Liver (tissue), 10 donors: ENCODE measurements at places on chromosomes 11 and 22.
A peak's percentile ranks its signal among the peaks of the same experiment; 100 is the strongest.

DNA sequence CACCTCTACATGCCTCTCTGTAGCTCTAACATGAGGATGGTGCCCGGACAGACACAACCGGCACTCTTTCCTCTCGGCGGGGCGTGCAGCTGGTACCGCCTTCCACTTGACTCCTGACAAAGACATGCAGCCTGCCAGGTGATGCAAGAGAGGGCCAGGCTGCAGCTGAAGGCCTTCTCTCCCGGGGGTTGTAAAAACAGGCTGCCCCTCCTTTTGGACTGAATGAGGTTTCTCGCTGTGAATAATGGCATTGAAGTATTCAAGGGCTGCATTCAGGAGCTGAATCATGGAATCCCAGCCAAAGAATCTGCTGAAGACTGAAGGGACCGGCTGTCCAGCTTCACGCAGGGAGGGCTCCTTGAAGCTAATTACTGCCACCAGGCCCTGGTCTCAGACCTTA, 110.9 kb downstream of the GALNT18 start:
- DNase-seq: no peak

GRCh38 chr11:9265211-9266131, at the start of gene DENND5A:
Gene DENND5A (minus strand): TSS chr11:9265350. CDS start chr11:9265069, 281 bp downstream.
- DNase-seq: peak; percentile 76

GRCh38 chr11:18527512-18527911, 770 bp upstream of the TSG101 start:
- DNase-seq: no peak

DNA sequence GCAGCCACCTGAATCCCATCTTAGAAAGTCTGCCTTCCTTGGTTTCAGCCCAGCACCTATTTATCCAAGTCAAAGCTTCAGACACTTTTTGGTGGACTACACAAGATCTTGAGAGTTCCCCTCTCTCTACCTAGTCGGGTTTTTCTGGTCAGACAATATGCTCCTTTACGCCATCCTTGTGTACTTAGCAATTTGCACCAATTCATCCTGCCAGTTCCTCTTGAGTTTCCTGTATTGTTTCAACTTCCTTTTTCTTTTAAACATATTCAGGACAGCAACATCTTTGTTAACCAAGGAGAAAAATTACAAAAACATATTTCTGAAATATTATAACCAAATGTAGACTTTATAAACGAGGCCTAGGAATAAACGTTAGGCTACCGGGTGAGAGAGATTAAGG, 368.2 kb upstream of the CADM1 start:
- DNase-seq: no peak

DNA sequence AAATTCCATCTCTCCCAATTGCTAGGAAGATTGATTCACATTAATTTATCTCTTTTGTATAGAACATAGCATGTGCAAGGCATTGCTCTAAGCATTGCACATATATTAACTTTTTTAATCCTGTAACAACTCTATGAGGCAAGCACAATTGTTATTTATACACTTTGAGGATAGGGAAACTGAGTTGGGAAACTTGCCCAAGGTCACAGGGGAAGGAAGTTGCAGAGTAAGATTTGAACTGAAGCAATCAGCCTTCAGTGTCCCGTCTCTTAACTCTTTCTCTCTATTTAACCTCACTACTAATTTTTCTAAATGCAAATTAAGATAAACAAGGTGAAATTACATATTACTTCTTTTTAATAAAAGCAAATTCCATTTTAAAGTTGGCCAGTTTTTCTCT, 22.2 kb downstream of the OR56B4 start:
- DNase-seq: no peak

GRCh38 chr11:74870485-74870884, 78.4 kb downstream of the XRRA1 start:
- no peak for DNase-seq

GRCh38 chr11:83070731-83071566, 748 bp downstream of the RAB30 start:
- DNase-seq: no peak

GRCh38 chr11:7889985-7890384, 41.1 kb downstream of the OR10A6 start:
- DNase-seq: no peak

- DNase-seq: no peak
Measured at GRCh38 chr22:46634011-46634699, 14.0 kb downstream of the GRAMD4 start.

DNA sequence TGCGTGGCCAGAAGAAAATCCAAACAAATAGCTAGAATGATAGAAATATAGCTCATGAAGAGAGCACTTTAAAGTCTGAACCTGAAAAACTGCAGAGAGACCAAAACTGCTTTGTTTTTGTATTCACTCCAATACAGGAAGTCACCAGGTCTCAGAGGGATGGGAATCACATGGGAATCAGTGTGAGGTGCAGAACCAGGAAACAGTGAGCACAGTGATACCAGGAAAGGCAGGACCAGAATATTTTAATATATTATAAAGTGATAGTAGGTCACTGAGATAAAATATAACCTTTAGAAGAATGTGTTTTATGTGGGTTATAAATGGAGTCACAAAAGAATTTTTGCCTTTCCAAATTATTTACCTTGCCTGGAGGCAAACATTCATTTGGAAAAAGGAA, 277.3 kb downstream of the CASP12 start:
- no peak for DNase-seq

DNA sequence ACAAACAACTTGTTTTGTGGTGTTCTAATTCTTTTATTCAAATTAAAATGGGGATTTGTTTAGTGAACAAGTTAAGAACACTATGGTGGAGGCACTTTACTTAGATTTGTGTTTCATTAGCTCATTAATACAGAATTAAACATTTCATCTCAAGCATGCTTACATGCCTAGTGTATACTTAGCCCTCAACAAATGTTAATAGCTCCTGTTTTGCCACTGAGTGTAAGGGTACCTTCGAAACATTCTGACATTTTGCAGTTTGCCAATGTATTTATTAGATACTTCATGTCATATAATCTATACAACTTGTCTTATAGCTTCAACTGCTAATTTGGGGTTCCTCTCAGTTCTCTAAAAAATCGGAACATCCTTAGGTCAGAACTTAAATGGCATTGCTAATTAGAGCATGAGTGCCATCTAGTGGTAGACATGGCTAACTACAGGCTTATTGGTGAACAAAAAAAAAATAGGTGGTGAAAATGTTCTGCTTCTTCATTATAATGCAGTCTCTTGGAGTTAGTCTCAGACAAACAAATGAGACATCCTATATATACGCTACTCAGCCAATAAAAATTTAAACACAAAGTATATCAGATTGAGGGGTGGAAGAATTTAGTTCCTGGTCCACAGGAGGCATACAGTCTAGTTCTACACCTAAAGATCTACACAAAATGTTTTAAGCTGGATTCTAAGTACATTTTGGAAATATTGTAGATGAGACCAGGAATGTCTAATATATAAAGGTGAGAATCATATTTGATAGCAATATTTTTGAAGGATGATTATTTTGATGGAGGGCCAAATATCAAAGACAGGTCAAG, 4.9 kb upstream of the CNTN5 start:
- DNase-seq: no peak
